ENCODE measurements at places on chromosomes 6 and 20.

DNA sequence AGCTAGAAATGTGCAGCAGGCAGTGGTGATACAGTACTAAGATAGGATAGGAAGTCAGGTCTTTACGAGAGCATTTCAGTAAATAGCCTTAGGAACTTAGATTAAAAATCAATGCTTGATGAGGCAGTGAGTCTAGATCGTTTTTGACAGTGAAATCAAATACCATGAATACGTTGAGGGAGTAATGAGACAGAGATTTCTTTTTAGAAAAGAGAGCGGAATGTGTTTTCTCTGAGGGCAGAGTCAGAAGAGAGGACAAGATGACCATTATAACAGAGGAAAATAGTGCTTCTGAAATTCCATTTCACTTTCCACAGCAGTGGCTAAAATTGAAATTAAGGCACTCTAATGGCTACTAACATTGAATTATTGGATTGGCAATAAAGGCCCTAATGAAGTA lies 339.6 kb downstream of the UTRN start:
- no peak overlapping the region for H3K27ac ChIP-seq
- no peaks in the 10 kb centered on the region for H3K27me3 ChIP-seq
- H3K36me3 ChIP-seq = no peaks in the 10 kb centered on the region
- no peaks in the 10 kb centered on the region for H3K4me1 ChIP-seq
- H3K4me3 ChIP-seq = no peak overlapping the region
- no peak for DNase-seq

DNA sequence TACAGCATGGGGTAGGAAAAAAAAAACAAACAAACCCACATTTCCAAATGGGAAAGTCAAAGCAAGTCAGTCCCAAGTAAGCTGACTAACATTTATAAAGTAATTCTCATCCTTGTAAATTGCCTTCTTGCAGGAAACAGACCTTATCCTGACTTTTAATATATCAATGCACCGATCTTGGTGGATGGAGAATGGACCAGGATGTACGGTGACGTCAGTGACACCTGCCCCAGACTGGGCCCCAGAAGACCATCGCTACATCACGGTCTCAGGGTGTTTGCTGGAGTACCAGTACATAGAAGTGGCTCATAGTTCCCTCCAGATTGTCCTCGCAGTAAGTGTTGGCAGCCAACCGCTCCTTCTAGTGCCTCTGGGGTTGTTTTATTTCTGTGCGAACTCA lies 304.2 kb upstream of the RNF217 start:
- no peaks in the 10 kb centered on the region for H3K36me3 ChIP-seq
- no peak overlapping the region for H3K4me3 ChIP-seq
- no peaks in the 10 kb centered on the region for H3K27me3 ChIP-seq
- H3K27ac ChIP-seq = no peak overlapping the region

DNA sequence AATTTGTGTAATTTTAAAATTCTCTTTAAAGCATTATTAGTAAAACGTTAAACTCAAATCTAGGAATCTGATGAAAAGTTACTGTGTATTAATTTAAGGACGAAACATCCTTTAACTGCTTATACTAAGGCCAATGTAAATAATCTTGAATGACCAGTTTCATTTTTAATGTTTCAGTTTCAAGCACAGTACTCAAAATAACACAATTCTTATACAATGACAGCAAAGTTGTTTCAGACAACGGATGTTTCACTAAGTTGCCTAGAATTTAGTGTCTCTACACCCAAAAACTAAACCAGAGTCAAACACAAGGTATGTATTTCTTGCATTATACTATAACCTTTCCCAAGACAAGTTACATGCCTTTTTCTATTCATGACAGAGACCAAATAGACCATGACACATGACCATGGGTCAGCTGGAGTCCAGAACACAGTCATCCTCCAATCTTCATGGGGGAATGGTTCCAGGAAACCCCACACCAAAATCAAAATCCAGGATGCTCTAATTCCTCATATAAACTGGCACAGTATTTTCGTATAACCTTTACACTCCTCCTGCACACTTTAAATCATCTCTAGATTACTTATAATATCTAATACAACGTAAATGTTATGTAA lies 7.7 kb downstream of the PHIP start:
- no peak overlapping the region for H3K4me3 ChIP-seq
- no peak overlapping the region for H3K27ac ChIP-seq
- no peaks in the 10 kb centered on the region for H3K27me3 ChIP-seq
- no peaks in the 10 kb centered on the region for H3K36me3 ChIP-seq

- no peaks in the 10 kb centered on the region for H3K4me1 ChIP-seq
- no peaks in the 10 kb centered on the region for H3K36me3 ChIP-seq
- H3K27ac ChIP-seq = no peak overlapping the region
- no peak overlapping the region for H3K4me3 ChIP-seq
- peaks cover 22% of the 10 kb centered on the region for H3K27me3 ChIP-seq
- DNase-seq = no peak
Observed at GRCh38 chr20:17282501-17282900, 55.7 kb downstream of the PCSK2 start.

GRCh38 chr20:42161228-42161829 lies 543.2 kb upstream of the CHD6 start:
- H3K36me3 ChIP-seq = no peaks in the 10 kb centered on the region
- H3K27me3 ChIP-seq = no peaks in the 10 kb centered on the region
- no peak for DNase-seq
- H3K4me3 ChIP-seq = no peak overlapping the region

- no peak overlapping the region for H3K27ac ChIP-seq
- no peaks in the 10 kb centered on the region for H3K36me3 ChIP-seq
- no peak for DNase-seq
- H3K27me3 ChIP-seq = no peaks in the 10 kb centered on the region
- H3K4me3 ChIP-seq = no peak overlapping the region
Observed at GRCh38 chr6:38378801-38379200, 260.9 kb downstream of the BTBD9 start.

GRCh38 chr20:60518022-60518421 lies 559.8 kb downstream of the CDH26 start:
- H3K36me3 ChIP-seq = no peaks in the 10 kb centered on the region
- H3K27me3 ChIP-seq = no peaks in the 10 kb centered on the region
- no peaks in the 10 kb centered on the region for H3K4me1 ChIP-seq
- H3K27ac ChIP-seq = no peak overlapping the region

DNA sequence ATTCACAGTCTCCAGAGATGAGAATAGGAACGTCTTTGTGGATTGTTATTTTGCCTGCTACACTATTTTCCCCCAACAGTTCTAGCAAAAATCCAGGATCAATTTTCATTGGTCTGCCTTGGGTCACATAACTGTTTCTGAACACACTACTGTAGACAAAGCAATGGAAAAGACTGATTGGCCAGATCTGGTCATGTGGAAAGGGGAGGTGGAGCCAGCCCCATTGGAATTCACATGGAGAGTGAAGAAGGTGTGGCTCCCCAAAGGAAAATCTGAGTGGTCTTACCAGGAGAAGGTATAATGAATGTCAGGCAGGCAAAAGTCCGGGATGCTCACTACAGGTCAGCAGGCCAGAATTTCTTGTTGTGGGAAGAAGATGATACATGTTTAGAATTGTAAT lies 9.5 kb upstream of the TP53RK start:
- H3K4me1 ChIP-seq = peaks cover 5% of the 10 kb centered on the region
- DNase-seq = no peak
- no peak overlapping the region for H3K27ac ChIP-seq
- no peaks in the 10 kb centered on the region for H3K36me3 ChIP-seq
- H3K4me3 ChIP-seq = no peak overlapping the region

DNA sequence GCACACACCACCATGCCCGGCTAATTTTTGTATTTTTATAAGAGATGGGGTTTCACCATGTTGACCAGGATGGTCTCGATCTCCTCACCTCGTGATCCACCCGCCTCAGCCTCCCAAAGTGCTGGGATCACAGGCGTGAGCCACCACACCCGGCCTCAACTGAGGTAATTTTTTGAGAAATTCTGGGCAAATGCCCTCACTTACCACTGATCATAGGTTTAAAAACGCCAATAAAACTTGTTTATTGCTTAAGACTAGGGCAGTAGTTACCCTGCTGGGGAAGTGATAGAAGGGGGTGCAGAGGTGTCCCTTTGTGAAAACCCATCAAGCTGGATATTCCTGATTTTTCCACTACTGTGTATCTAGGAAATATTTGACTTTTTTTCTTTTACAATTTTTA lies 196.3 kb downstream of the BCAS1 start:
- H3K36me3 ChIP-seq = no peaks in the 10 kb centered on the region
- H3K27me3 ChIP-seq = no peaks in the 10 kb centered on the region
- no peak overlapping the region for H3K4me3 ChIP-seq
- H3K4me1 ChIP-seq = peaks cover 11% of the 10 kb centered on the region
- H3K27ac ChIP-seq = no peak overlapping the region
- DNase-seq = no peak

DNA sequence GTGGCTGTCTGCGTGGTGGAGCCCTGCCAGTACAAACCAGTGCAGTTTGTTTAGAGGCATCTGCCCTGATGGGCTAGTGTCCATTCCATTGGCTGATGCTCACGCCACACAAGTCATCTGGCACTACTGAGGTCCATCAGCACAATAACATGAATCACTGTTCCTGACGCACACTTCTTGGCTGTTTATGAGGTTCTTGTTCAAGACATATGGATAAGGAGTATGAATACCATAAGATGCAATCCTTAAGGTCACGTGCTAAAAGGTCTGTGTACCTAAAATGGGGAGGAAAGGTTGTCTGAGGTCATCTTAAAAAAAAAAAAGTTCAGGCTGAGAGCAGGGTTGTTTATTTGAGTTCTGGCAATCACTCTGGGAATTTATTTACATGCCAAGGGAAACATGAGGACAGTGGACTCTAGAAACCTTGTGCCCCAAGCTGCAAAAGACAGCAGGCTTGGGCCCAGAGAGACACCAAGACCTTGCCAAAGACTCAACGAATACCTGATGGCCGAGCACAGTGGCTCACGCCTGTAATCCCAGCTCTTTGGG lies 54.1 kb upstream of the SHLD1 start:
- no peak for DNase-seq
- no peak overlapping the region for H3K4me3 ChIP-seq
- no peak overlapping the region for H3K27ac ChIP-seq
- H3K27me3 ChIP-seq = no peaks in the 10 kb centered on the region

All from HCT116 (cell line).